ENCODE measurements at places on chromosomes 13 and 19. TPM values are rescaled to one million over a fixed set of nuclear protein-coding genes. Genes with fewer than 3 reads are reported as not detected.

Gene SLC8A2
- not detected for total RNA-seq

Gene ICAM4
- not detected for total RNA-seq

Gene OR10H1
- total RNA-seq = not detected

Gene CBARP
- total RNA-seq = 4.4 TPM

Gene CAMSAP3
- total RNA-seq = not detected

GRCh38 chr13:23792680-23793079 is 96.5 kb downstream of the MIPEP start:
- DNase-seq = no peak

DNA sequence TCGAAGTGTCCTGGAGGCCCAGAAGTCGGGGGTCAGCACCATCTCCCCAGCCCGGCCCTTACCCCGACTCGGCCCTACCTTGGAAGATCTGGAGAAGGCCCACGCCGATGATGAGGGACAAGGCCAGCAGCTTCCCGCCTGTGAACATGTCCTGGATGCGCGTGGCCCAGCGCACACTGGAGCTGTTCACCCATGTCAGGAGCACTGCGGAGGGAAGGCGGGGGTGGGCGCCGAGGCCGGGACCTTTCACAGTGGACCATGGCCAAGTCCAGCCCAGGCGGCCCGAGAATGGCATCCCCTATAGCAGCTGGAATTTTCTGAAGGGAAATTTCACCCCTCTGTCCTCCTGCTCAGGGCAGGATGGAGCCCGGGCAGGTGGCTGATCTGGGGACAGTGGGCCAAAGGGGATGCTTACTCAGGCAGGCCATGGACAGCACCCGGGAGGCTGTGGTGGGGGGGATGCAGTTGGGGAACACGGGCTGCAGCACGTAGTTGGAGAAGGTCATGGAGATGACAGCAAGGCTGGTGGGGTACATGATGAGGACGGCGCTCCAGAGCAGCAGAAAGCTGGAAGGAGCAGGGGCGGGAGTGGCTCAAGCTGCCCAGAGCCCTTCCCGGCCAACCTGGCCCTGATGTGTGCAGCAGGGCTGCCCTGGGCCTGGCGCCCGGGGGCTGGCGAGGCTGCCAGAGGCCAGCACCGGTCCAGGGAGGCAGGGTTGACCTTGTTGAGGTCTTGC is 13.0 kb downstream of the SLC7A10 start:
- DNase-seq = no peak

Data from M059J (cell line).